ENCODE measurements at places on chromosomes 11 and 22. TPM values are rescaled to one million over a fixed set of nuclear protein-coding genes. Genes with fewer than 3 reads are reported as not detected.

The CECR2 gene
- total RNA-seq: 2.8 TPM

The OR5J2 gene
- total RNA-seq: not detected

The APOA5 gene
- not detected for total RNA-seq

The MYOD1 gene
- total RNA-seq: 2.3 TPM

The BET1L gene
- total RNA-seq: 17.8 TPM

The SYCE3 gene
- total RNA-seq: not detected

The CSKMT gene
- 9.9 TPM for total RNA-seq

The MMP8 gene
- 8.4 TPM for total RNA-seq

The KCNJ11 gene
- total RNA-seq: 4.6 TPM

The MAP6 gene
- total RNA-seq: 1.9 TPM

The CALCA gene
- not detected for total RNA-seq

The SSTR3 gene
- total RNA-seq: not detected

The TNNI2 gene
- total RNA-seq: 322 TPM

The KRTAP5-8 gene
- 2.5 TPM for total RNA-seq

The KRTAP5-2 gene
- total RNA-seq: 3.1 TPM

The CDC42BPG gene
- total RNA-seq: 9.7 TPM

The CASP1 gene
- 57.9 TPM for total RNA-seq

The OR6T1 gene
- not detected for total RNA-seq
